NCI-H524 (cell line): ENCODE measurements at places on chromosomes 6 and 20.

DNA sequence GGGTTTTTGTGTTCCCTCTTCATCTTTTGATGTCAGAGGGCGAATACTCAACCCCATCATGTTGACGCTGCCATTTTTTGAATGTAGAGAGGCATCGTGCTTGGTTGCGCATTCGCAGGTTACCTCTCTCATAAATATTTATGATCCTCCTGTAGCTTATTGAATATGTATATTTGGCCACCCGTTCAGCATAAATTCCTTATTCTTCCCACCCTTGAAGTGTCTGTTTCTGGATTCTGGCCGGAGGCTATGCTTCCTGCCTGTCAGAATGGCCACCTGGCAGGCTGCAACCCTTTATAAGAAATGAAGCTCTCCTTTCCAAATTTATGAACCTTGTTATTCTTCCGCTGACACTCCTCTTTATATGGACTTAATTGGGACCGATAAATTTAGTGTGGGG, 40.9 kb downstream of the FAM50B start:
- DNase-seq, result no peak

DNA sequence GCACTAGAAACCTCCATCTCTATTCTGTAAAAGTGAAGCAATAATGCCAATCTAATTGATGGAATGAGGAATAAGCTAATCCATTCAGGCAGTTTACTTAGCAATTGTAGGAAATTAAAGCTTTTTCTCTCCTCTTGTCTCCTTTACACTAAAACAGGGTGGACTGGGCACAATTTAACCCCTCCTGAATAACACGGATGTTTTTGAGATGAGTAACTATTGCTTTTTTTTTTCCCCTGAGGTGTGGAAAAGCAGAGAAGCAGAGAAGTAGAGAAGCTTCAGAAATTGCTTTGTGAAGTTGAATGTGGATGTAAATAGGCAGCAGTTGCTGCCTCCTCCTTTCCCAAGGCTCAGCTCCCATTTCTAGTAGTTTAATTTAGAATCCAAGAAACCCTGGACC, 40.0 kb upstream of the GCNT2 start:
- no peak for DNase-seq

DNA sequence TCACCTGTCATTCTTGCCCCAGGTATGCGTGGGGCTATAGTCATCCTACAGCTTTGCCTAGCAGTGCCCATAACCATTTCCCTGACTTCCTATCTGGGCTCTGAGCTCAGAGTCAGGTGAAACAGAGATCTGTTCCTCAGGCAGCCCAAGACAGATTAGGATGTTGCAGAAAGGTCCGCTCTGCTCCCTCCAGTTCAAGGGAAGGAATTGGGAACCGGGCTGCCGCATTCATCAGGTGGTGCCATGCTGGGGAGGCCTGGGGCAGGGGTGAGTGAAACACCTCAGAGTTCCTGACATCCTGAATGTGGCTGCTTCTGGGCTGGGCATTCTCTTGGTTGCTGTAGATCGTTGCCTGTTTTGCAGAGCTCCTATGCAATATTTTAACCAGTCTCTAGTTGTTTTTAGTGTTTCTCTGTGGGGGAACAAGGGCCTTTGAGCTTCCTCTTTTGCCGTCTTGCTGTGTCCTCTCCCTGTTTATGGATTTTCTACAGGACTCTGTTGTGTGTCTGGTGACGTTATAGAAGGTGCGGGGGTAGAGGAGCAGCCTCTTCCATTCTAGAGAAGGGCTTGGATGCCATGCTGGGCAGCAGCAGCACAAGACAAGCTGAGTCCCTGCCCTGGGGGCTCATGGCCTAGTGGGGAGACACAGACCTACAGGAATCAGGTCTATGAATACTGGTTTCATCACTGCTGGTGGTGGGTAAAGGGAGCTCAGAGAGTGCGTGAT, 9.2 kb downstream of the ENTPD6 start:
- no peak for DNase-seq

DNA sequence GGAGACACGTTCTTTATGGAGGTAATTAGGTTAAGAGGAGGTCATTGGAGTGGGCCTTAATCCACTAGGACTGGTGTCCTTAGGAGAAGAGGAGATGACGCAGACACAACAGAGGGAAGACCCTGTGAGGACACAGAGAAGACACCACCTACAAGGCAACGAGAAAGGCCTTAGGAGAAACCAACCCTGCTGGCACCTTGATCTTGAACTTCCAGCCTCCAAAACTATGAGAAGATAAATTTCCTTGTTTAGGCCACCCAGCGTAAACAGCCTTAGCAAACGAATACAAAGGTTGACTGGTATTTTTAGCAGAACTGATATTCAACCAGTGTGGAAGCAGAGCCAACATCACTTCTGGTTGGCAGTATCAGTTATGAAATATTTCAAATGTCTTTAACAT, 75.2 kb downstream of the GFOD1 start:
- no peak for DNase-seq

DNA sequence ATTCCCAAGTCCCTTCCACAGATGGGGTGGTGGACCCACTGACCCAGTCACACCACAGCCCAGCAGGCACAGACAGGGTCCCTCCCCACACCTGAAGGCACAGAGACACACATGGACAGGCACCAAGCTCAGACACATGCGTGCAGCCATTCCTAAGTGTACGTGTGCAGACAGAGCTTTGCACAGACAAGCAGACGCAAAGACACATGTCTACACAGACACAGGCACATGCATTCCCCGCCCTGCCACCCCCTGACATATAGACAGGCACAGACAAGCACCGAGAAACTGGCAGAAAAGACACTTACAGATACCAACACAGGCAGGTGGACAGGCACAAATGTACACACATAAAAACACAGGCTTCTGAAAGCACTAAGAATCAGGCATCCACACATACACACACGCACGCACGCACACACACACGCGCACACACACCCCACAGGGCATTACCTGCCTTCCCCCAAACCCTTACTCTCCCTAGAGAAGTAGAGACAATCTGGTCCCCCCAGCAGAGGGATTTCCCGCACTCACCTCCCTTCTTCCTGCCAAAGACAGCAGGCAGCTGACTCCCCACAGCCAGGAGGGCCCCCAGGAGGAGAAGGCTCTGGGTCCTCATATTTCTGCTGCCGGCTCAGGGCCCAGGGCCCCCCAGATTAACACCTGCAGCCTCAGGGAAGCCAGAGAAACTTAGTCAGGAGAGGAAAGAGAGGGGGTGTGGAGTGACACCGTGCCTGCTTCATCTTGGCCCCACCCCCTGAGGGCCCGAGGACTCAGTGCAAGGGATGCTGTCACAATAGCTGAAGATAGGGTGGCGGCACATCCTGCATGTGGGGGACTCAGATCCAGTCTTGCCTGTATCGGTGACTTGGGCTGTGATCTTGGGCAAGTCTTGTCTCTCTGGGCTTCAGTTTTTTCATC, at the start of gene WFDC5:
Gene WFDC5, minus strand, starts transcription at position 710 of the 921 bp plus-strand sequence. Its CDS starts 91 bp downstream, at position 619.
- no peak for DNase-seq

DNA sequence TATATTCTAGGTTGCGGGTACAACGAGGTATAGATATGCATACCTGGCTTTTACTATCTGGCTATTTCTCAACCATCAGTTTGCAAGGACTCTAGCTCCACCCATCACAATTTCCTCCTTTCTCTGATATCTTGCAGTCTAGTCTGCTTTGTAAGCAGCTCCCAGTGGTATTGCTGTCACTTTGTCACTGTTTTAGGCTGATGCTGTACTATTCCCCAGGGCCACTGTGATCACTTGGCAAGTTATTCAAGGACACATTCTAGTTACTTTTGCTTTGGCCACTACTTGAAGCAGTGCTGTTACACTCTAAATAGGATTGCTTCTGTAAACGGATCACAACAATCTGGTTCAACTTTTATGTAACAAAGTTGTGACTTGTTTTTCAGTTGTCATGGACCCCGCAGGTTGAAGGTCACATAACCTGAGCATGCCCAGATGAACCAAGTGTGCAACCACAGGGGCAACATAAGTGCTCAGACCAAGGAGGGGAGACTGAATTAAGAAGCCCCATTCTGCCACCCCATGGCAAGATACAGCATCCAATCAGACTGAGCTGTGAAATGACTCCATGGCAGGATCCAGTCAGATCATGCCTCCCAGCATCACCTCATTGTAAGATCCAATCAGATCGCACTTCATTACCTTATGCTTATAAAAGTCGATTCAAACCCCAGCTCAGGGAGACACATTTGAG, 588.4 kb upstream of the CITED2 start:
- DNase-seq, result no peak

- DNase-seq, result no peak
Observed at GRCh38 chr20:20430066-20430465, 62.2 kb downstream of the INSM1 start.

GRCh38 chr6:160781298-160781697, 79.3 kb downstream of the PLG start:
- DNase-seq, result no peak

DNA sequence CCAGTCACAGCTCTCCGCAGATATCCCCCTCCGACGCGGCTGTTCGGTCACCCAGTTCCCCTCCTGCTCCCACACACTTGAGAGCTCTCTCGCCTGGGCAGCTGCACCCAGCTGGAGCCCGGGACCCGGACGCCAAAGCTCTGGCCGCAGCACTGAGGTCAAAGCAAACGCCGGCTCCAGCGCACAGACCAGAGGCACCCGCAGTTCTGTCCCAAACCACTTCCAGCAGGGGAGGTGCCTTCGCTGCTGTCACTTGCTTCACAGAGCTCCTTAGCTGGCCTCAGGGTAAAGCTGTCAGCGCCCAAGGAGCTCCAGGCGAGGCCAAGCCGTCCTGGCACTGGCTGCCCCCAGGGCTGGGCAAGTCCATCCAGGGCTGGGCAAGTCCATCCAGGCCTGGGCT, 27.9 kb downstream of the SLC2A4RG start:
- DNase-seq, result no peak

DNA sequence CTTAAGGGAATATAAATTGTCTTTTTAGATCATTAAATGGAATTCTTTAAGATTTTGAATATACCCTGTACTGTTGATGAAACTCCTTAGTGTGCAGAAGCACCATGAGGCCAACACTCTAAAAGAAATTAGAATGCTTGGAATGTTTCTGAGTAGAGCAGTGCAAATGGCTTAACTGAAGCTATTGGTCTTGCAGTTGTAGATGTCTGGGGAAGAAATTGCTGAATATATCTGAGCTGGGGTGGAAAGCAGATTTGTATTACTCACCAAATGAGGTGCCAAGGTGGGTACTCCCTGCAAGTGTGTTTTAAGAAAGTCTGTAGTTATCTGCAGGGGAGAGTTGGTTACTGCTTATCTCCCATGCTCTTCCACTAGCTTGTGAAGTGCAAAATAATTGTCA, 119.0 kb downstream of the ADGRG6 start:
- no peak for DNase-seq
